ENCODE measurements at places on chromosomes 1 and 21.

DNA sequence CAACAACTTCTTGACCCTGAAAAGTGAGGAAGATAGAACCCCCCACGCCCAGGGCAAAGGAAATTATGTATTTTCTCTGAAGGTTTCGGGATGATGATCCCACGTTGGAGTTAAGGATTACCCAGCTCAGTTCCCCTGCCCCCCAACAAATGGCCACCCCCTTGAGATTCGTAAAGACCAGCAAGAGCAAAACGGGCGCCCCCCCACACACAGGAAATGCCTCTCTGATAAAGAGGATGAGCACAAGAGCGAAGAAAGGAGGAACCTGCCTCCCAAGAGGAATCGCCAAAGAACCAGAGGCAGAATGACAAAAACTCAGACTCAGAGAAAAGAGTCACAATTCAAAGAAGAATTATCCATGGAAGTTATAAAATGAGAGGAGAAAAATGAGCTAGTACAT lies 576.9 kb downstream of the MATN1 start:
- DNase-seq, result no peak

DNA sequence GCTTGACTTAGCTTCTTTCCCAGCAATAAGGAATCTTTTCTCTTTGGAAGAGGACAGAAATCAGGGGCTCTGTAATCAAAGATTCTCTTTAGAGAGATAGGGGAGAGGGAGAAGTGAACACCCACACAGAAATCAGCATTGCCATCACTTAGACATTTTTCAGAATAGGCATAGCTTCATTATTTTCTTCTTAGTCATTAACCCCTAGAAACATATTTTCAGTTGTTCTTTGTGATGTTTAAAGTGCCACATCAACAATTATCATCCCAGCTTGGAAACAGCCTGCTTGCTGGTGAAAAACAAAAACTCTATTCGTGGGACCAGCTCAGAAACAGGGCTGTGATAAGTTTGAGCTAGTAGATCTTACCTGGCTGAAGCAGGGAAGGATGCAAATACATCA lies 88.3 kb upstream of the SLC44A3 start:
- no peak for DNase-seq

- peak; percentile 76 for DNase-seq
These were observed 21.5 kb upstream of the RCAN3 start for GRCh38 chr1:24481101-24481500.

DNA sequence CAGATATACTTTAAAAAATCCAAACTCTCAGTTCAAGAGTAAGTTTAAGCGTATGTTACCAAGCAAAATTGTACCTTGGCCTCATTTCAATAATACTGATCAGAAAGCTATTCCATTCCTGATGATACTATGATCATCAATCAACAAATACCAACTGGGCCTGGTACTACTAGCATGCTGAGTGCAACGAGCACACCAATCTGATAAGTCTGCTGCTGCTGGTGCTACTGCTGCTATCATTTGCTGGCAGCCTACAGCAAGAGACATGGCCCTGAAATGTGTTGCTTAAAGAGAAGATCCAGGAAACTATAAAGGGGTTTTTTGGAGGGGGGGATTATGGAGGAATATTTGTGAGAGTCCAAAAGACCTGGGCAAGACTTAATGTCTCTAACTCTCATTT lies 39.7 kb downstream of the NME7 start:
- DNase-seq, result no peak

- no peak for DNase-seq
These were observed 24.9 kb downstream of the MATN1 start for GRCh38 chr1:30698401-30698981.

DNA sequence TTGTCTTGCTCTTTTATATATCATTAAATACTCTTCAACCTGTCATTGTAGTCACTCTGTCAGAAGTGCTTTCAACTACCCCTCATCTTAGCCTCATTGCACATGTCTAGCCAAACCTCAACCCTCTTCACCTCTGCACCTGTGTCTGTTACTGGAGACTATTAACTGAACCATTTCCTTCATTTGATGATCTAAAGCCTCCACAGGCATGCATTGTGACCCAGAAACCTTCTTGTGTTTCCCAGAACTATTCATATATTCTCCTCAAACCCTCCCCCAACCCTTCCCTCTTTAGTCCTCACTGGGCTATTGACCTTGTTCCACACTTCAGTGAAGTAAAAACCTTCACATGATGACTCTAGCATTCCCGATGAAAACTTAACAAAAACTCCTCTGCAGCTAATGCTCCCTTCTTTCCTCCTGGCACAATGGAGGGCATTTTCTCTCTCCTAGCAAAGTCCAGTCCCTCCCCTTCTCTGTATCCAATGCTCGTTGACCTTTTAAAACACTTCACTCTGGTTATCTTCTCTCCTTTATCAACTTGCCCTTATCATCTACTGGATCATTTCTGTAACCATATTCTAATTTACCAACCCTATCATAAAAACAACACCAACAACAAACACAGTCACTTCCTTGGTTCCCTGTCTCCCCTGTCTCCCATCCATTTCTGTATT lies 86.1 kb downstream of the BACH1 start:
- DNase-seq, result no peak

DNA sequence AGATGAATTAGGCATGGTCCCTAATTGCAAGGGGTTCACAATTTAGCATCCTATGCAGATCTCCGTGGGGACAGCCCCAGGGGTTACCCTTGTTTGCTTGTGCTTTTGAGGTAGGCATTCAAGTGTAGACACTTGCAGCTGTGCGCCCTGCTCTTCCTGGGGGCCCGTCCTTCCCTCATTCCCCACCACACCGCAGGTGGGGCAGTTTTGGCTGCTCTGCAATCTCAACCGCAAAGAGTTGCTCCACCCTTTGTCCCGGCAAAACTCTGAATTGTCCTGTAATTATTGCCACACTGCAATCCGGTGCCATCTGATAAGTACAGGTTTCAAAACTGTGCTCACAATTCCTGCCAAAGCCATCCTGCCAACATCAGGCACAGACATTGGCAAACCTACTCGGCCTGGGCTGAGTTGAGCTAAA lies 65.4 kb upstream of the LYST start:
- DNase-seq, result no peak

DNA sequence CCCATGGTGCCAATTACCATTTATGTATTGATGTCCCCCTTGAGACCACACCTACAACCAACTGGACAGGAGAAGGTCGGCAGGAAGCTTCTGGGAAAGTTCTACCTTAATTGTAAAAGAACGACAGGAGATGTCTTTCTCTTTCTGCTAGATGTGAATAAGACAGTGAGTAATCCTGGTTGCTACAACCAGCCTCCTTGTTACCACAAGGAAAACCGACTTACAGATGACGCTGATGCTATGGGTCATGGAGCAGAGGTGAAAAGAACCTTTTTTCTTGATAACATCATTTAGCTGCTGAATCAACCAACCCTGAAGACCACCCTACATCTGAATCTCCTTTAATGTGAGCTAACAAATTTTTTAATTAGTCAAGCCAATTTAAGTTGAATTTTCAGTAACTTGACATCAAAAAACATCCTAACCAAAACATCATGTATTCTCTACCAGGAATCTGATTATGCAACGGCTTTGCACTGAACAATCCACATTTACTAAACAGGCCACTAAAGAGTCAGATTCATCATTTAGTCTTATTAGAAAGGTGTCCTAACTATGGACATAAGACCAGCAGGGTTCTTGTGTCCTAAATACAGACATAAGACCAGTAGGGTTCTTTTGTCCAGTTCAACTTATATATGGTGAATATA lies 23.0 kb downstream of the RGS2 start:
- no peak for DNase-seq

DNA sequence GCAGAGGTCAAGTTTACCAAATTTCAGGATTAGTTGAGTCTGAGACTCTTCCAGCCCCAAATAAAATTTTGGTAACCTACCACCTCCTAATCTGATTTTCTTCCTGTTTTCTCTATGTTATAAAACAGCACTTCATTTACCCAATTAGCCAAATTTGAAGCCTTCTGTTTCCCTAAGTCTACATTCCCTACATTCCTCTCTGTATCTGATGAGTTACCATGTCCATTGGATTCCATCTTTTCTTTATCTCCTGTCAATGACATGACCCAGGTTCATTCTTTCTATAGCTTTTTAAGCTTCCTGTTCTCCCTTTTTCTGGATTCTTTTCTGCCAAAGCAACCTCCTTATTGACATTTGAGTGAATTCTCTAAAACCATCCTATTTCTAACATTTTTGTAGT lies 72.8 kb downstream of the OSBPL9 start:
- no peak for DNase-seq

GRCh38 chr21:38804030-38804788 lies 1.5 kb upstream of the ETS2 start:
- DNase-seq, result no peak

- peak; percentile 14 for DNase-seq
These were observed 18.5 kb upstream of the SAMD11 start for GRCh38 chr1:905071-905749.

DNA sequence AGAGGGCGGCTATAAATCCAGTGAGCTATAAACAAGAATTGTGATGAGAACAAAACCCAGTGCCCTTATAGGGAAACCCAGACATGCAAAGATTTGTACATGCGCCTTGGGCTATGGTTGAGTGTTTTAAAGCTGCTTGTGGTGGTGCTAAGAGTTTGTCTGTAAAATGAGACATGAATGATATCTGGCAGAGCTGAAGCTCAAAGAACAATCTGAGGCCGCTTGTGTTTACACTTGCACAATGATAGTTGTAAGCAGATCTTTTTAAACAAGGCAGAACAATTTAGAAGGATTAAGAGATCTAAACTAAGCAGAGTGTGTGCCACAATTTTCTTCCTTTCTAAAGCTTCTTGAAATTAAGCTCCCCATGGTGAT lies 80.4 kb upstream of the ADAMTS5 start:
- DNase-seq, result no peak

DNA sequence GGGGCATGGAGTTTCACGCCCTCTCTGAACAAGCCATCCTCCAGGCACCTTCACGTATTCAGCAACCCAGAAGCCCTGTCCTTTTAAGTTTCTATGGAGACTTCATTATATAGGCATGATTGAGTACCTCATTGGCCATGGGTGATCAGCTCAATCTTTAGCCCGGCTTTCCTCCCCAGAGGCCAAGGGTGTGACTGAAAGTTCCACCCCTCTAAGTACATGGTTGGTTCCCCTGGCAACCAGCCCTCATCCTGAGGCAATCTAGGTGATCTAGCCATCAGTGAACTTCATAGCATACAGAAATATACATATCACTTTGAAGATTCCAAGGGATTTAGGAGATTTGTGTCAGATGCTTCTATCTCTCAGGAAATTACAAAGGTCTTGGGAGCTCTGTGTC lies 21.3 kb upstream of the DHX9 start:
- no peak for DNase-seq

DNA sequence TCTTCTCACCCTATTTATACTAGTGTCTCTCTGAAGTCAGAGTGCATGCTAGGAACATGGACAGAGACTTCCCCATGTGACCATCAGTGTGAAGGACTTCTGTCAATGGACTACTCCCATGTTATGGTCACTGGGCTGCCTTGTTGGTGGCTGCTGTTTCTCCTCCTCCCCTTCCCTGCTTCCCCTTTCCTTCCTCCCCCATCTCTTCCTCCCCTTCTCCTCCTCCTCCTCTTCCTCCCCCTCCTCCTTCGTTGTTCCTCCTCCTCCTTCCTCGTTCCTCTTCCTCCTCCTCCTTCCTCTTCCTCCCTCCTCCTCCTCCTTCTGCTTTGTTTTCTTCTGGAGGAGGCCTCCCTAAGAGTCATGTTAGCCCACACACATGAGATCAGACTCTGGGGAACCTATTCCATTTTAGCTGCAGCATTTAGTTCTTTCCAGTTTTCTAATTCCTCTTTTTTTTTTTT lies 35.8 kb downstream of the IER5 start:
- DNase-seq, result no peak

DNA sequence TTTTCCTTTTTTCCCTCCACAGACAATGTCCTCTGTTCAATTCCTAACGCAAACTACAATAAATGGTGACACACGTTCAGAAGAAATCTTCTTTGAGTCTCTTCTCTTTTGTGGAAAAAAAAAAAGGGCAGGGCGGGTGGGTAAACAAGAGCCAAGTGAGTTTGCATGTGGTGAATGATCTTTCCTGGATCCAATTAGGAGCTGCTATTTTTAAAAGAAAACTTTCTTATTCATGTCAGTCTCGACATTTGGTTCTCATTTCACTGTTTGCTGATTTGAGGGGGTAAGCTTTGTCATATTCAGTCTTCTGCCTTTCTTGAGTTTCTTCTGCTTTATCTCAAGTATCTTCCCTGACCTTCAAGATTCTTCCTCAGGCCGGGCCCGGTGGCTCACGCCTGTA lies 29.2 kb upstream of the KIF1B start:
- no peak for DNase-seq

DNA sequence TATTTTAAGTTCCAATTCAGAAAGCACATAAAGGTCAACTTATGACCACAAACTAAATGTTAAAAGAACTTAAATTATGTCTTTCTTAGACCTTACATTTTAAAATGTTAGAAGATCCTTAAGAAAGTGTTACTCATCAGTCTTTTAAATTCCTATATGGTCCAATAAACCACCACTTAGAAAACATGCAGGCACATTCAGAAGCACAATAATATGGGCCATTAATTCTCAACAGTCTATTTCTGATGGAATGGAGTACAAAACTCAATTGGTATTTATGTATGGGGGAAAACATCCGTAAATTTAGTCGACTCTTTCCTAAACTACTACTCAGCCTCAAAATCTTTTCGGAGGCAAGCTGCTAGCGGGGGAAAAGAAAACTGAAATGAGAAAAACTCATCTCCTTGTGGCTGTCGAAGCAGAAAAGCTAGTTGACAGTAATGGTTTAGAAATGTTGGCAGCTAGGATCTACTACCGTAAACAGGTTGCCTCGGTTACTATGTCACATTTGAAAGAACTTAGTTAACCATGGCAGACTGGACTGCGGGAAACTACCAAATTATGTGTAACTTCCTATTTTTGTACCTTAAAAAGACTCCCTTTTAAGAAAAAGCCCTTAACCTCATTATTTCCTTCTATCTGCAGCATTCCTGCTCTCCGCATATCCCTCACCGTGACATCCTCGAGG lies 1.0 kb downstream of the TRMT1L start:
- peak; percentile 57 for DNase-seq

- no peak for DNase-seq
These were observed 25.4 kb downstream of the NUP210L start for GRCh38 chr1:154129391-154129970.

- DNase-seq, result no peak
These were observed 139.6 kb downstream of the TOMM20 start for GRCh38 chr1:234989019-234989418.

GRCh38 chr1:39159224-39160036 lies 45.1 kb upstream of the MACF1 start:
- DNase-seq, result no peak

DNA sequence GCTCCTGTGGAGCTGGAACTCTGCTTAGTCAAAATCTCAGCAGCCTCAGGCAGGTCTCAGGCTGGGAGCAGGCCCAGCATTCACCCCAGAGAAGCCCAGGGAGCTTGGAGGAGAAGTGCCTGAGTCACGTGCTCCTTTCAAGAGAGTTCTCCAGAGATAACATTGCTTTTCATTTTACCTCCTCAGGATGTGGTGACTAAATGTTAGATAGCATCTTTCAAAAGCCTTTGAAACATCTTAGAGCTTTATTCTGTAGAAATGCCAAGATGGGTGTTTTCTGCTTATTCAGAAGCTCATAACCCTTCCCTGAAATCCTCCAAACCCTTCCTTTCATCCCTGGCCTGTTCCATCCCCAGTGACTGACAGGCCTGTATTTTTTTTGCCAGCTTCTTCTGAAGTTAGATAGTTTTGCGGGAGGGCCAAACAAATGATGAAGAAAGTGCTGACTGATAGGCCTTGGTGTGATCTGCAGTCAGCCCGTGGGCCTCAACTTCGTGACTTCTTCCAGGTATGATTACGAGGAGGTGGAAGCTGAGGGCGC lies 58.0 kb downstream of the PGM1 start:
- peak; percentile 52 for DNase-seq
